Esophagus squamous epithelium (tissue), 5 donors: ENCODE measurements at places on chromosomes 2 and 18.

GRCh38 chr2:172415157-172415864 is 12.1 kb upstream of the ITGA6 start:
- no peak for DNase-seq

- no peak for DNase-seq
Observed at GRCh38 chr18:53887447-53887846, 337.0 kb downstream of the MBD2 start.

- no peak for DNase-seq
Observed at GRCh38 chr2:122034344-122034743, 278.9 kb downstream of the TSN start.

- no peak for DNase-seq
Observed at GRCh38 chr2:23912054-23912453, 14.9 kb downstream of the ATAD2B start.

DNA sequence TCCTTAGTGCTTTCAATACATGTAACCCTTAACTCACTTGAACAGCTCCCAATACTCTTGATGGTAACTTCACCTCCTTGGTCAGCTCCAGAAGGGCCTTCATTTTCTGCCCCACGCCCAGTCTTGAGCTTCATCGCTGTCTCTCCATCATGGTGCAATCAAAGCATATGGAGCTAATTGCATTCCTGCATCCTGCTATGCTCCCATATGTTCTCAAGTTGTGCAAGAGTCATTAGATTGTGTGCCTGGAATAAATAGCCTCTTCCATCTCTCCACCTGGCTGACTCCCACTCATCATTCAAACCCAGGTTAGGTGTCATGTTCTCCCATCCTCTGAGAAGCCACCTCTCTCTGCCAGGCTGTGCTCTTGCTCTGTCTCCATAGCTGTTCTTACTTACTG is 364.5 kb upstream of the RGPD4 start:
- DNase-seq: no peak

GRCh38 chr2:1115843-1116539 is 165.3 kb downstream of the SNTG2 start:
- no peak for DNase-seq

DNA sequence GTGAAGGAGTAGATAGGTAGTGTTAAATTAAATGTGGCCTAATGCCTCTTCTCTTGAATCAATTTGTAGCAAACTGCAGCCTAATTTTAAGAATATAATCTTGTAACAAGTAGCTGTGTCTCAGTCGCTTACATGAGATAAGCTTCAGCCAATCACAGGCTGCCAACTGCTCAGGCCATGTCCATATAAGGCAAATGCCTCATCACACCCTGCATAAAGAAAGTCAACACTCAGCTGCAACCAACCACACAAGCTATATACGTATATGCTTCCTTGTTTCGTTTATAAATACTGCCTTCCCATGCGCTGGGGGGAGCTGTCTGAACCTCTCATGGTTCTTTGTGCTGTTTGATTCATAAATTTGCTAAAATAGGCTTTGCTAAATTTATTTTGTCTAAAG is 476.3 kb downstream of the TRIB2 start:
- DNase-seq: no peak

- no peak for DNase-seq
Observed at GRCh38 chr2:6966446-6966940, 49.3 kb downstream of the RNF144A start.

DNA sequence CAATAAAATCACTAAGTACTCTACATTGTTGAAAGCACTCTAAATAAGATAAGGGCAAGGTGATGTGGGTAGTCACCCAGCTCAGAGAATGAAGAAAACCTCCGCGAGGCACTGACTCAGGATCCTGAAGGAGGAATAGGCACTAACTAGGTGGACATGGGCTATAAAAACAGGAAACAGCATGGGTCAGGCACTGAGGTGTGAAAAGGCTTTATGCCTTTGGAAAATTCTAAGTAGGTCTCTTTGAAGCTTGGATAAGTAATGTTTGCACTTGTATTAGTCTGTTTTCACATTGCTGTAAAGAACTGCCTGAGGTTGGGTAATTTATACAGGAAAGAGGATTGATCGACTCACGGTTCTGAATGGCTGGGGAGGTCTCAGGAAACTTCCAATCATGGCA is 161.6 kb downstream of the EPHA4 start:
- no peak for DNase-seq

DNA sequence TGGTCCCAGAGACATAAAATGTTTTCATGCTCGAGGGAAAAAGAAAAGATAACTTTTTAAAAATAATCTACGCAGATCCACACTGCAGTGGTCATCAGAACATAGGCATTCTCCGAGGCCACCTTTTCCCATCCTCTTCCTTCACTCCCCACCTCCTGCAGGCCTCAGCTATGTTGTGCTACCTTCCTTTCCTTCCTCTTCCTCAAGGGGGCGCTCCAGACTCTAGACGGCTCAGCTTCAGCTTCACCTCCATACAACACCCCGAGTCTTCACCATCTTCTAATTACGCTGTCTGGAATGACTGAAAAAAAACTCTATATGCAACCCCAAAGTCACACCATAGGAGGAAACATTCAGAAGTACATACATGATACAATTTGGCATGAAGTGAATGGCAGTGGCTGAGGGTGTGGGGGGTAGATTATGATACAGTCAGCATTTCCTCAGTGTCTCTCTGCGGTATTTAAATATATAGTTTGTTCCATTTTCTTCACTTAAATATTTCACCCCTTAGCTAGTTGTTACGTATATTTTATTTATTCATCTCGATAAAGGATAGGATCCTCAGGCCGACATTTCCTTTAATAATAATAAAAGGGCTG is 583.6 kb downstream of the IRS1 start:
- DNase-seq: no peak

GRCh38 chr2:101230541-101231001 is 22.1 kb upstream of the CNOT11 start:
- no peak for DNase-seq

- no peak for DNase-seq
Observed at GRCh38 chr2:88832311-88832991, 141.0 kb downstream of the RPIA start.

- no peak for DNase-seq
Observed at GRCh38 chr18:41162191-41162590, 792.8 kb upstream of the PIK3C3 start.

GRCh38 chr2:200665626-200666453 is 80.0 kb downstream of the AOX1 start:
- DNase-seq: no peak

DNA sequence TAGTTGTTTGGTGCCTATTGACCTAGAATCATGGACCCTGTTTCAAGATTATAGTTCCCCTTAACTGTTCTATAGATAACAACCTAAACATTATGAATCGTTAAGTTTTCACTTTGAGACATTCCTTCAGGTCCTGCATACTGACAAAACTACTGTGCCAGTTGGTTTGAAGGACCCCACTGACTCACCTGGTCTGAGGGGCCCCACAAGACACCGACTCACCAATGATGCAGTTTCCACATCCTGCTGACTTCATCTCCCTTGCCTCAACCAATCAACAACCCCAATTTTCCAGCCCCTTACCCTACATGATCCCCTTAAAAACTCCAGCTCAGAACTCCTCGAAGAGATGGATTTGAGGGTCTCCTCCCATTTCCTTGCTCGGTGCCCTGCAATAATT is 89.6 kb upstream of the CCDC141 start:
- no peak for DNase-seq

- DNase-seq: no peak
Observed at GRCh38 chr18:24470022-24470618, 9.7 kb downstream of the HRH4 start.

- no peak for DNase-seq
Observed at GRCh38 chr2:45675263-45675812, 23.9 kb downstream of the PRKCE start.

- no peak for DNase-seq
Observed at GRCh38 chr2:2166881-2167280, 164.2 kb downstream of the MYT1L start.

DNA sequence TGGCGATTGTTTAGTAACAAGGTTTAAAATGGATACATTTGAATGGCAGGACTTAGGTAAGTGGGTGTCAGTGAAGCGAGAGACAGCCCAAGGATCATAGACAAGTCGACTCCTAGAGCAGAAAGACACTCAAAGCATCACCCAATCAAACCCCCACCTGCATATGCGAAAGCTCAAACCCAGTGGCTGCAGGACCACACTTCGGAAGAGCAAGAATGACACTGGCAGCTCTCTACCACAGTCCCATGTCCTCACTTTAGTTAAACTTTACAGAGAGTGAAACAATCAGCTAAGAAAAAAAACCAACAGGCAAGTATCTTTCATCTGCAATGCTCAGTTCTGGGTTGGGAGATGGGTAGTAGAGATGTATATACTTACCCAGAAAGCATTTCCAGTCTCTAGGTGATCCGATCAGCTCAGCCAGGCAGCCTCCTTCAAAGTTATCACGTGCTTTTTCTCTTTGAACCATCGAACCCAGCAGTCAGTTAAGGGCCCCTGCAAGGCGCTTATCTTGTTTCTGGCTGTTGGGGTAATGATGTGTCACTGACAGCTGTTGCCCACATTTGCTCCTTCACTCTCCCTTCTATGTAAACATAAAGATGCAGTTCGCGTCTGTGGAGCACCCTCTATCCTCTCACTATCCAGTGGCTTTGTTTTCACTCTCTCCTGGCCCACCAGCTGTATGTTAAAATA is 357.5 kb upstream of the ID2 start:
- no peak for DNase-seq

- no peak for DNase-seq
Observed at GRCh38 chr2:146844226-146844990, 1000.4 kb upstream of the ACVR2A start.

DNA sequence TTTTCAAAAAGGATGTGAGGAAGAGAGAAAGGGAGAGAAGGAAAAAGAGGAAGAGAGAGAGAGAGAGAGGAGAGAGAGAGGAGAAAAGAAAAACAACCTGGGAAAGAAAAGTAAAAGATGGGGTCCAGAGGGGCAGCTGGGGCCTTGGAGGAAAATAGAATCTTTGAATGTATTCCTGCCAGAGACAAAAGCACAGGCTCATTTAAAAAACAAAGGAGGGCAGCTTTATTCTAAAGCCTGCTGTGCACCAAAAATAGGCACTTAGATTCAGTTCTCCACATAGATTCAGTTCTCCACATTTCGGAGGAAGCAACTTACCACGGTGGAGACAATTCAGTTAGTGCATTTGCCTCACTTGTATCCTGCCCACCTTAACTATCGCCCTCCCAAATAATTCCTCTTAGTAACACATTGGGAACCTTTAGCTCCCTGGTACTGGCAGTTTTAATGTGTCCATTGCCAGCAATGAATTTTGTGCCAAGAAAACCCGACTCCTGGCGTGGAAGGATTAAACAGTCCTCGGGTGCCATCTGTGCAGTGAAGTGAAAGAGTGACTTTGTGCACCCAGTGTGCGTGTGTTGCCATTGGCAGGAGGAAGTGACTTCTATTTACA is 71.3 kb downstream of the DPP4 start:
- no peak for DNase-seq

DNA sequence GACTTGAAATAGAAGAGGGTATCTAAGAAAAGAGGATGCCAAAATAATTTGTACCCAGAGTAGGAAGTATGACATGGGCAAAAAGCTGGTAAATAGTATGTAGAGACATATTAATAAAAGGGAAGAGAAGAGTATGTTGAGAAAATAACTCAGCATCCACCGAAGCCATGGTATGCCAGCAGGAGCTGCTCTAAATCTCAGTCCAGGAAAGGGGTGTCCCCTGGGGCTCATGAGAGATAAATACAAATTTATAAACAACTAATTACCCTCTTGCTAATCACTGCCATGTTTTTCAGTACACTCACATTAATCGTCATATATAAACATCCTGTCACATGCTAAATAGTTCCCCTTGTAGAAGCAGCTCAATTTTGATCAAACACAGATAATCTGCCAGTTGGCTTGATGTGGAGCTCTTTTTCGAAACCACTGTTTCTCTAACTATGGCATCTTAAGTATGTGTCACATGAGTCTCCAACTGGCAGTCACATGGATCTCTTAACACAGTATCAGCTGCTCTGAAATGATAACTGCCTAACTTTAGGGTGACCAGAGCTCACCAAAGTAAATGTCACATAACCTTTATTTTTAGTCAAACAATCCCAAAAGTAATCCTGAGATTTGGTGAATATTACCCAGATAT is 31.9 kb downstream of the EXOC6B start:
- DNase-seq: no peak

GRCh38 chr18:37243741-37244140 is 321.9 kb downstream of the CELF4 start:
- no peak for DNase-seq

GRCh38 chr2:232833830-232834229 is 36.2 kb upstream of the SNORC start:
- no peak for DNase-seq

GRCh38 chr2:127563458-127564428 is 28.3 kb downstream of the MYO7B start:
- DNase-seq: no peak

GRCh38 chr2:33694904-33695303 is 95.8 kb upstream of the FAM98A start:
- no peak for DNase-seq

GRCh38 chr2:221731432-221732145 is 159.5 kb upstream of the EPHA4 start:
- DNase-seq: no peak

GRCh38 chr18:76621782-76622495 is 126.9 kb upstream of the ZNF516 start:
- no peak for DNase-seq

GRCh38 chr2:6845312-6845711 is 20.4 kb downstream of the CMPK2 start:
- DNase-seq: no peak

- DNase-seq: no peak
Observed at GRCh38 chr2:187654535-187654934, 100.3 kb upstream of the TFPI start.

GRCh38 chr18:14976736-14977430 is 228.9 kb downstream of the ANKRD30B start:
- no peak for DNase-seq

- no peak for DNase-seq
Observed at GRCh38 chr2:230902180-230902899, 22.7 kb downstream of the GPR55 start.

- no peak for DNase-seq
Observed at GRCh38 chr2:85605406-85606115, 3.1 kb upstream of the TMEM150A start.

DNA sequence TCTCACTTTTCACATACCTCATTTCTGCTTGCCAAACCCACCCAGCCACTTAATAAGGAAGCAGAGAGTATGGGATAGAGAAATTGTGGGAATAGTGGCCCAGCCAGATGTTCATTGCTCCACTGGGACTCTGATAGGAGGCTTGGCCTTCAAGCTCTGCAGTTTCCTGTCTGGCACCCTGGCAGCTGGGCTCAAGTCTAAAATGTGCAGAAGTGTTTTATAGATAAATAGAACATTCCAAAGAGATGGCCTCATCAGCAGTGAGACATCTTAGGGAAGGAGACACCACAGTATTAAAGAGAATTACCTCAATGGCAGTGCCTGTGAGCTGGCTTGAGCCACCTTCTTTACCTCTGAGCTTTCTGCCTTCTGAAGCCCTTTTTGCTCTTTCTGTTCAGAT is 24.7 kb downstream of the COPS7B start:
- no peak for DNase-seq

- DNase-seq: no peak
Observed at GRCh38 chr2:29420999-29421782, 306.0 kb downstream of the CLIP4 start.
